ENCODE measurements at places on chromosomes 2 and 18. TPM values are rescaled to one million over a fixed set of nuclear protein-coding genes. Genes with fewer than 3 reads are reported as not detected.

ASIC4 gene
- 0.28 TPM for total RNA-seq

CYP27A1 gene
- 31.7 TPM for total RNA-seq

ANKRD53 gene
- total RNA-seq: 4.5 TPM

SKOR2 gene
- total RNA-seq: not detected

NEU2 gene
- not detected for total RNA-seq

IGFBP5 gene
- 3,214 TPM for total RNA-seq

ONECUT2 gene
- 0.10 TPM for total RNA-seq

SERPINB3 gene
- not detected for total RNA-seq

TNS1 gene
- 141 TPM for total RNA-seq

PTPRM gene
- total RNA-seq: 45.6 TPM

ASAP2 gene
- 11.3 TPM for total RNA-seq

ZNF521 gene
- total RNA-seq: 44.1 TPM

C1GALT1C1L gene
- total RNA-seq: 1.3 TPM

EFEMP1 gene
- total RNA-seq: 246 TPM

TEKT4 gene
- total RNA-seq: 0.38 TPM

GPR45 gene
- not detected for total RNA-seq

CHST10 gene
- total RNA-seq: 23.5 TPM

SPTBN1 gene
- 196 TPM for total RNA-seq

SOX11 gene
- total RNA-seq: not detected

CFAP65 gene
- total RNA-seq: not detected

DNER gene
- total RNA-seq: 1.3 TPM

TMEFF2 gene
- total RNA-seq: not detected

SCG2 gene
- 6.3 TPM for total RNA-seq

PCARE gene
- total RNA-seq: 0.12 TPM

AFG3L2 gene
- total RNA-seq: 42.4 TPM

LIPT1 gene
- total RNA-seq: 8.9 TPM

CYP27C1 gene
- 0.31 TPM for total RNA-seq

ACADL gene
- 18.0 TPM for total RNA-seq

PLEKHH2 gene
- 39.5 TPM for total RNA-seq

RALB gene
- 34.9 TPM for total RNA-seq

TSPYL6 gene
- 0.24 TPM for total RNA-seq

DSC2 gene
- total RNA-seq: 0.73 TPM

ESPNL gene
- 0.30 TPM for total RNA-seq

ITPRID2 gene
- total RNA-seq: 53.5 TPM

ALPP gene
- total RNA-seq: 21.6 TPM
